ENCODE measurements at places on chromosomes 2 and 18.

DNA sequence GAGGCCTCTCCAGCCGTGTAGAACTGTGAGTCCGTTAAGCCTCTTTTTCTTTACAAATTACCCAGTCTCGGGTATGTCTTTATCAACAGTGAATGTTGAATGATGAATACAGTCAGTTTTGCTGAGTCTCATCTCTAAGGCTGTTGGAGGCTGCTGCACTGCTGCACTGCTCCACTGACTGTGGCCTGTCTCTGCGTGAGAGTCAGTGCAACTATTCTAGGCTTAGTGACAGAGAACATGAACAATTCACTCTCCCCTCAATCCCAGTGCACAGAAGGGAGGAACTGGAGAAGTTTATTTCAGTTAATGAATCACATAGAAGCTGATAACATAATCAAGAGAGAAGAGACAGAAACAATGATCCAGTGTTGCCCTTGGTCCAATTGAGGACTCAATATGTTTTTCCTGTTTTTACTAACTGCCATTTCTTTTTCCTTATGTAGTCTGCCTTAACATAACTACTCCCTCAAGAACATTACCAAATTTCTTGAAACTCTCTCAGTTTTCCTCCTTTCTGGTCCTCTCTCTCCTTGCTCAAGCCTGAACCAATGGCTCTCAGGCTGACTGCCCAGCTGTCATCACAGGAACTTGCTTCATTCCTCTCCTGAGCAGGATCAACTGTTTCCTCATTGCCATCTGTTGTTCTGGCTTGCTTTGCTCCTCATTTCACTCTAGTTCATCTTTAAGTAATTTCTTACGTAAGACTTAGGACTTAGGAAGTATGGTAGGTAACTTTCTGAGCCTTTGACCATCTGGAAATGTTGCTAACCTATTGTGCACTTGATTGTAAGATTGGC, 483.2 kb downstream of the METTL4 start:
- no peak for DNase-seq
- peaks cover 9% of the 10 kb centered on the region for H3K4me1 ChIP-seq
- H3K27me3 ChIP-seq, result no peaks in the 10 kb centered on the region

- no peak overlapping the region for H3K4me3 ChIP-seq
- H3K27ac ChIP-seq, result peak overlapping the region; percentile 8
- H3K27me3 ChIP-seq, result peaks cover 2% of the 10 kb centered on the region
- no peak for DNase-seq
- H3K36me3 ChIP-seq, result peaks cover 17% of the 10 kb centered on the region
Measured at GRCh38 chr2:174586418-174587295, 10.9 kb downstream of the WIPF1 start.

- H3K4me3 ChIP-seq, result no peak overlapping the region
- H3K4me1 ChIP-seq, result peaks cover 10% of the 10 kb centered on the region
- peaks cover 1% of the 10 kb centered on the region for H3K27me3 ChIP-seq
- no peak for DNase-seq
- H3K36me3 ChIP-seq, result no peaks in the 10 kb centered on the region
- H3K27ac ChIP-seq, result no peak overlapping the region
Measured at GRCh38 chr2:191177751-191178736, 27.2 kb upstream of the STAT4 start.

- DNase-seq, result no peak
- H3K4me3 ChIP-seq, result no peak overlapping the region
- peaks cover 19% of the 10 kb centered on the region for H3K36me3 ChIP-seq
- H3K27me3 ChIP-seq, result no peaks in the 10 kb centered on the region
- no peaks in the 10 kb centered on the region for H3K4me1 ChIP-seq
Measured at GRCh38 chr2:210461401-210461800, 15.2 kb downstream of the LANCL1 start.

DNA sequence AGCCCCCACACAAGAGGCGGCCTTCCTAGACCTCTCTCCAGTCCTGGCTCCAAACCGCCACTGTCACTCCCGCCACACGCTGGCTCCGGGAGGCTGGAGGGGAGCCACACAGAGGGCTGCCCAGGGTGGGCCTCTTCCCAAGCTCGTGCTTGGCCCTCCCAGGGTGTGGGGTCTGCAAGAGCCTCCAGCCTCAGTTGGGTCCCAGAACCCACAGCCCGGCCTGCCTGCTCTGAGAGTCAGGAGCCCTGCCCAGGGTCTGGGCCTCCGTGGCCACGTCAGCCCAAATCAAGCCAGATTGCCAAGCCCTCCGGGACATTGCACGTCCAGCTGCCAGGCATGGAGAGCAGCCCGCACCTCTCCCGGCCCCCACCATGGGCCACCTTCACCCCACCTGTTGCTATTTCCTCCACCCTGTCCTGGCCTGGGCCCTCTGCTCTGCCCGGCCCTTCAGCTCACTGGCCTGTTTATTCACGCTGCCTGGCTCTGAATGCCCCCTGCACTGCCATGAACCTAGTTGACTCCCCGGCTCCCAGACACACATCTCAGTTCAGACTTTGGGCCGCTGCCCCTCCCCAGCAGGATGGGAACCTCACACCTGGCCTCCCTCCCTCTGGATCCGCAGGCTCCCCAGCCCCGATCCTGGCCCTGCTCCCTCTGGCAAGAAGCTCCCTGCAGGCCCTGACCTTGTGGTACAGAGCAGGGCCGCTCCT, 61.0 kb downstream of the BIN1 start:
- no peak overlapping the region for H3K4me3 ChIP-seq
- H3K27me3 ChIP-seq, result peaks cover 13% of the 10 kb centered on the region
- H3K36me3 ChIP-seq, result peaks cover 13% of the 10 kb centered on the region
- H3K4me1 ChIP-seq, result peaks cover 3% of the 10 kb centered on the region
- no peak for DNase-seq
